ENCODE measurements at places on chromosomes 16 and 17.
A peak's percentile ranks its signal among the peaks of the same experiment; 100 is the strongest.

GRCh38 chr17:2042933-2043332, 1.1 kb downstream of the OVCA2 start:
- DNase-seq: no peak

GRCh38 chr17:6551356-6551755, 5.0 kb downstream of the PITPNM3 start:
- DNase-seq: no peak

DNA sequence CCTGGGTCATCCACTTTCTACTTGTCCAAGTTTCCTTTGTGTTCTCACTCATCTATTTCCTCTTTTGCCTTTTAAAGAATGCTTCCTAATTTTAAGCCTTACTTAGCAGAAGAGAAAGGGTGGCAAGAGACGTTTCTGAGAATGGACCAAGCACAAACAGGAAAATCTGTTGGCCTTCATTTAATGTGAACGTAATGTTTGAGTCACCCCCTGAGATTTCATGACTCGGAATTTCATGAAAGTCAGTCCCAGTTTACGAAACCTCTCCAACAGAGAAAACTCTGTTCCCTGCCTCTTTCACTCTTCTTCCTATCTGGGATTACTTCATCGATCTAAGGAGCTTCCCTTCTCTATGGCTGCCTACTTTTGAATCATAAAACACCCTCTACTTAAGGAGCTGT, at the start of gene CD300E:
Gene CD300E (minus strand): TSS at position 46 of the 401 bp plus-strand sequence. CDS start 117 bp downstream, outside the sequence.
- no peak for DNase-seq

GRCh38 chr16:81442916-81443687, 1.5 kb upstream of the CMIP start:
- no peak for DNase-seq

DNA sequence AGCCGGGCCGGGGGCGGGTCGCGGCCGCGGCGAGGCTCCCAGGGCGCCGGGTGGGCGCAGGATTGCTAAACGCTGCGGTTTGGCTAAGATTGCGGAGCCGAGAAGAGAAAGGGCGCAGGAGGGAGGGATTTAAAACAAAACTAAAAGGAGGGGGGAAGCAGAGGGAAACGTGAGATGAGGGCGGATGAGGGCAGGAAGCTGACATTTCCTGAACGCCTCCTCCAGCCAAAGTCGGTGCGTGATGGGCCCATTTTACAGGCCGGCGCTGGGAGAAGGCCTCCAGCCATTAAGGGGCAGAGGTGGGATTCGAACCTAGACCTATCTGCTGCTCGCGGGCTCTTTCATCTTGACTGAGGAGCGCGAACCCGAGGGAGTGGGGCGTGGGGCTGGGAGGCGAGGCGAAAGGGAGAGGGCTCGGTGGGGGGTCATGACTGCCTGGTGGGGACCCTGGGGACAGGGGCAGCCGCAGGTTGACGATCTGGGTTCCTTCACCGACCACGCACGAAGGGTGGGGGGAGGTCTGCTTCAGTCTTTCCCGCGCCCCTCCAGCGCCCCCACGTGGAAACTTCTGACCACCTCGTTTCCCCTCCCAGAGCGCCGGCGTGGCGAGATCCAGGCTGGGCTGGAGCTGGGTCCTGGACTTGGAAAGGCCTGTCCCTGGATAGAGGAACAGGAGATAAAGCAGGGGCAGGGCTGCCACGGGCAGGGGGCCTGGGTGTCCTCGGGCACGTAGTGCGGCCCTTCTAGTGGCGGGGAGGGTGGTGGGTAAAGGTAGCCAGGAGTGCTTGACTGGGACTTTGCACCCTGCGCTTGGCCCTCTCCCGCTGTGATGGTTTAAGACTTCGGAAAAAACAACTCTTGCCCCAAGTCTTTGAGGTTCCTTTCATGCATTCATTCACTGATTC, 3.8 kb upstream of the TAC4 start:
- peak; percentile 73 for DNase-seq

GRCh38 chr17:11495613-11496012, 102.7 kb upstream of the DNAH9 start:
- DNase-seq: no peak

DNA sequence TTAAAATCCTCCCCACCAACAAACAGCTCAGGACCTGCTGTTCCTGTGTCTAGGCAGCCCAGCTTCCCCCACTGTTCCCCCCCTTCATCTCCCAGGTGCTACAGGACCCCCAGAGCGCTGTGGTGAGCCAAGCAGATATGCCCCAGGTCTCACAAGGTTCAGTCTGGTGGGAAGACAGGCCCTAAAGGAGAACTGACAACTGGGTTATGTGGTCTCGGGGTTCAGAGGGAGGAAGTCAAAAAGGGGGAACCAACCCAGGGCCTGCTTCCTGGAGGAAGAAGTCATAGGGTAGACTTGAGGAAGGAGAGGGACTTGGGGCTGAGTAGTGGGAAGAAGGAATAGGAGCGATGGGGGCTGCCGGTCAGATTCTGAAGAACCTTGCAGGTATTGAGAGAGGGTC, 2.6 kb downstream of the RIPOR1 start:
- DNase-seq: no peak

DNA sequence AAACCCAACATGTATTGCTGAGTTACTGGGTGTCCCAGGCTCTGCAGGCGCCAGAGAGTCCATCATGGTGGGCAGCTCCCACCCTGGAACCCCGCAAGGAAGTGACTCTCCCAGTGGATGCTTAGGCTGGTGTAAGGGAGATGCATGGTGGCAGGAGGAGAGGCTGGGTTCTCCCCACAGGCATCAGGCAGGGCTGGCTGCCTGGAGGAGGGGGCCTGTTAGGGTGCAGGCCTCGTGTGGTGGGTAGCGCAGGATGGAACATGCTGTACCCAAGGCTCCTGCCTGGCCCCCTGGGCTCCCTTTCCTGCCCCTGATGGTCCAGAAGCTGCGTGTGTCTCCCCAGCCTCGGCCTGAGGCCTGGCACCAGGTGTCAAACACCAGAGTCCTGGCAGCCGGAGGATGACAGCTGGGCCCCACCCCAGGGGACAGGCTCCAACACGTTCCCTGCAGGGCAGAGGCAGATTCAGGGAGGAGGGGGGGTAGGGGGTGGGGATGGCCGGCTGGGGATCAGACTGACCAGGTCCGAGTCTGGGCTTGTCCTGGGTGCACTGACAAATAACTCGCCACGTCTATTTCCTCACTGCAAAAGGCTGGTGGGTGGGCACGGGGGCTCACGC, 40.2 kb upstream of the CIBAR2 start:
- no peak for DNase-seq

- no peak for DNase-seq
Observed at GRCh38 chr17:80753685-80754345, 209.2 kb downstream of the RPTOR start.

- DNase-seq: no peak
Observed at GRCh38 chr17:76718516-76718915, 7.8 kb upstream of the MXRA7 start.

DNA sequence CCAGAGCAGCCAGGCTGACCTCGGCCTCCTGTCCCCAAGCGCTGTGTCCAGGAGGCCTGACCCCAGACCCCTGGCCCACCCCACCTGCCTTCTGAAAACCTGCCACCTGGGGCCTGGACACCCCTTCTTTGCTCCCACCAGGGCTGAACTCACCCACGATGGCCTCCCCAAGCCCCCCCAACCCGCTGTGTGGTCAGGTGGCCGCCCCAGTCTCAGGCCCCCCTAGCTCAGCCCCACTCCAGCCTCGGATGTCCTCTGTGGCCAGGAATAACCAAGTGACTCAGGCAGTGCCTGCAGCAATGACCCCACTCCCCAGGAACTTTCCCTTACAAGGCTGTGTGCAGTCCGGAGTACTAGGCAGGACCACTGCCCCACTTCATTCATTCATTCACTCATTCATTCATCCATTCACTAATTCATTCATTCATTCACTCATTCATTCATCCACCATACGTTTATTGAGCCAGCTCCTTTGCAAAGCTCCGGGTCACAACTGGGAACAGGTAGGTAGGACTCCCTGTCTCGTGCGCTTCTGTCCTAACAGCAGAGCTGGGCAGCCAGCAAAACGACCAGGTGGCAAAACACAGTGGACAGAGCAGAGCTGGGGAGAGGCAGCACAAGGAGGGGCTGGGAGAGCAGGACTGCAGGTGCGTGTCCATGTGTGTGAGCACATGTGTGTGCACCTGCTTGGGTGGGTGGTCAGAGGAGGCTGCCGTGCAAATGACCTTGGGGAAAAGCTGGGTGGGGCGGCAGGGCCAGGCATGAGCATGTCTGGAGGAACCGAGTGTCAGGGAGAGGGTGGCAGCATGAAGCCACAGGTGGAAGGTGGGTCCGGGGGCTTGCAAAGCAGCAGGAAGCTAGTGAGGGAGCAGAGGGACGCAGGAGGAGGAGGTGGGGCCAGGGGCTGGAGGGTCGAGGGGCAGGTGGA, 75.8 kb upstream of the CBX4 start:
- no peak for DNase-seq

- DNase-seq: no peak
Observed at GRCh38 chr16:46895399-46896313, 11.5 kb downstream of the GPT2 start.

DNA sequence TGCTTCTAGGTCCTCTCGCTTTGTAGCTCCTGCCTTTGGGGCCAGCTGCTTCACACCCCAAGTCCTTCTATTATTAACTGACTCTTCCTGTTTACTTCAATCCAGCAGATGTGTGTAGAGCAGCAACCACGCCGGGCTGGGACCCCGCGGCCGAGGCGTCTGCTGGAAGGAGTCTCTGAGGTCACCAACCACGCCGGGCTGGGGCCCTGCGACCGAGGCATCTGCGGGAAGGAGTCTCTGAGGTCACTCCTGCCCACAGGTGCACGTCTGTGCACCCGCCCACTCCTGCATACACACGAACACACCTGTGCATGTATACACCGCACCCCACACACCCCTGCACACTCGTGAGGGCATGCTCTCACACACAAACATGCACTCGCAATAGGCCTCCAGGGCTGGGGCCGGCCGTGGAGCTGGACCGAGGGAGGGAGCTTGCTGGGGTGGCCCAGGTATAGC, 7.8 kb upstream of the TEX19 start:
- no peak for DNase-seq

GRCh38 chr17:77141846-77142449, 1.2 kb downstream of the SEC14L1 start:
- DNase-seq: peak; percentile 43

DNA sequence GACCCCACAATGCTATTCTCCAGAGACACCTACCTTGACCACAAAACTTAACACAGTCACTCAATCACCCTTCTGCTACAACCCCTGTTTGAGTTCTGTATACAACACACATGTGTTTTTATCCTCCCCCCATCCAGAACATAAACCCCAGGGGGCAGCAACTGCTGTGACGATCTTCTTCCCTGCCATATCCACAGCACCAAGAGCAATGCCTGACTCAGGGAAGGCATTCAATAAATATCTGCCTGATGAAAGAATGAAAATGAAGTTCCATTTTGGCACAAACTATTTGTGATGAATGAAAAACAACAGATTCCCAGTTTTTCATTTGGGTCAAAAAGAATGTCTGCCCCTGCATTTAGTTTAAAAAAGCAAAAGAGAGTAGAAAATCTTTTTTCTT, 27.0 kb downstream of the ASIC2 start:
- no peak for DNase-seq

- no peak for DNase-seq
Observed at GRCh38 chr17:19948116-19948943, 29.3 kb downstream of the AKAP10 start.

DNA sequence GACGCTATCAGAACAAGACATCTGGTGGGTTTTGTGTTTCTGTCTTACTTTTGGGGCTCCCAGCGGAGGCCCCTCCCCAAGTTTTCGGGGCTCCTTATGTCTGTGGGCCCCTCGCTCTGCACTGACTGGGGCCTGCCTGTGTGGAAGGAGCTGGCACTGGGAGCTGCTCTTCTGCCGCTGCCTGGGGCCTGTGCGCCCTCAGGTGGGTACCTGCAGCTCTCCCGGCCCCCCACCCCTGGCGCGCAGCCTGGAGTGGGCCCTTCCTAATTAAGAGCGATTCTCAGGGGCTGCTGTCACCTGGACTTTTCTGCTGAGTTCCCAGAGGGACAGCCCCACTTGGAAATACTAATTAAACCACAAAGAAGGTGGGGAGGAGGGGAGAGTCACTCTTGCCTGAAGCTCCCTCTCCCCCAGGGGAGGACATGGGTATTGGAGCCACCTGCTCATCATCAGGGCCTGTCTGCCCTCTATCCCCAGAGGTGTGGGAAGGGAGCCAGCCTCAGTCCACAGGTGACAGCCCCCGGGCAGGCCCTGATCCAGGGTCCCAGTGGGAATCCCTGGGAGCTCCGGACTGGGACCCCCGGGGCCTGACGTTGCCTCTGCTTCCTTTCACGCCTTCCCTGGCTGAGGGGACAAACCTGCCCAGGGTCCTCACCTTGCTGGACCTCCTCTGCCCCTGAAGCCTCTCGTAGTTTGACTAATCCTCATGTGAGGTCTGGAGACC, 36.5 kb downstream of the GSE1 start:
- no peak for DNase-seq

- no peak for DNase-seq
Observed at GRCh38 chr16:89044418-89045180, 49.1 kb upstream of the ACSF3 start.

- DNase-seq: no peak
Observed at GRCh38 chr17:47898241-47898640, 2.2 kb downstream of the SP2 start.

GRCh38 chr16:87661561-87661960, 59.3 kb downstream of the JPH3 start:
- peak; percentile 37 for DNase-seq

DNA sequence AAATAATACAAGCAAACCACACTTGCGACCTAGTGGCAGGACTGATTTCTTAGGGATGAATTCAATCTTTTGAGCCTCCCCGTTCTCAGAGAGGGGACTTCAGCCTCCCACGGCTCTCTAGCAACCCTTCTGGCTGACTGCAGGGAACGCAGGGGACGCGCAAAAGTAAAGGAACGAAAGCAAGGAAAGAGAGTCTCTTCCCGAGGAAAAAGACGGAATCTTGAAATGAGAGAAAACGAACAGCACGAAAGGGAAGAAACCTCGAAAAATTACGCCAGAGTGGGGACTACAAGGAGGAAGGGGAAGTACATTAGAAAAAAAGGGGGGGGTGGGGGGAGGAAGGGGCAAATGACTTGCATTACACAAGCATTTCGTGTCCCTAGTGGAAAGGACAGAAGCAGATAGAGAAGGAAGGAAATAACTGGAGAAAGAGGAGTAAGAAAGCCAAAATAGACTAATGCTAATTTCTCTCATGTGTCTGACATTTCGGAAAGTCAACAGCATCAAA, 1.2 kb downstream of the GRB2 start:
- DNase-seq: peak; percentile 84
